ENCODE measurements at places on chromosomes 2 and 18.

GRCh38 chr2:135615404-135615803, 84.1 kb downstream of the R3HDM1 start:
- H3K36me3 ChIP-seq = no peaks in the 10 kb centered on the region
- no peak overlapping the region for H3K27ac ChIP-seq
- no peak overlapping the region for H3K4me3 ChIP-seq
- H3K4me1 ChIP-seq = peaks cover 11% of the 10 kb centered on the region

DNA sequence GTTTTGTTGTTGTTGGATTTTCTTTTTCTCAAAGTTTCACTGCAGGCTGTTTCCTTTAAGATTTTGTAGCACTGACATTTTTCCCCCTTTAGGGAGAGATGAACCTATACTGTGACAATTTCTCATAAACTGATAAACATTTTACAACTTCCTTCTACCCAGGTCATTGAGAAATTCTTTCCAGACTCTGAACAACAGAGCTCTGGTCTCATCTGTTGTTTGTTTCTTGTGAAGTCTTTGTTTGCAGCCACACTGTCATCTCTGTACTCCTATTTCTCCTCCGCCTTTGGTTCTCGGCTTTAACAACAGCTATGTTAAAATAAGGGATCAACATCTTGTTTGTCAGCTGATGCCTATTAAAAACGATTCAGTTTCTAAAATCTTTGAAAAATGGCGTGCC, 167.6 kb downstream of the VWC2L start:
- no peaks in the 10 kb centered on the region for H3K27me3 ChIP-seq
- H3K27ac ChIP-seq = no peak overlapping the region
- DNase-seq = no peak
- H3K4me1 ChIP-seq = no peaks in the 10 kb centered on the region

- peak overlapping the region; percentile 77 for H3K27ac ChIP-seq
- no peaks in the 10 kb centered on the region for H3K36me3 ChIP-seq
- H3K4me1 ChIP-seq = peaks cover 11% of the 10 kb centered on the region
- H3K4me3 ChIP-seq = peak overlapping the region; percentile 95
- no peaks in the 10 kb centered on the region for H3K27me3 ChIP-seq
Observed at GRCh38 chr2:32278478-32278853, 762 bp downstream of the YIPF4 start.

GRCh38 chr2:150480971-150481830, 6.3 kb downstream of the RND3 start:
- no peaks in the 10 kb centered on the region for H3K36me3 ChIP-seq
- H3K4me1 ChIP-seq = peaks cover 39% of the 10 kb centered on the region
- no peak overlapping the region for H3K27ac ChIP-seq
- DNase-seq = no peak

DNA sequence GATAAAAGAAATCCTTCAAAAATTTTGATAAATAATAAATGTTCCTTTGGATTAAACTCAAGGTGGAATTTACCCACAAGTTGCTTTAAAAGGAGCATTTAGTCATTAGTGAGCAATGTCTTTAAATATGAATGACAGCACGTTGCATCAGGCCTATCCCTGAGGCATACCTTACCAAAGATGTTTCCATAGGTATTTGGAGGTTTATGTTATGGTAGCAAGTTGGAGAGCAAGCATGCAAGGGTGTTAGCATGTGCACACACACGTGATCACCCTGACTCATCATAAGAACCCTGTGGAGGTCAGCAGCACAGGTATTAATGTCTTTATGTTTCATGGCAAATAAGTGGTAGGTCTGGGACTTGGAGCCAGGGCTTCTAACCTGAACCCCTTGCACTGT, 159.9 kb downstream of the ACTR3 start:
- DNase-seq = no peak
- no peak overlapping the region for H3K4me3 ChIP-seq
- H3K27me3 ChIP-seq = no peaks in the 10 kb centered on the region
- H3K36me3 ChIP-seq = no peaks in the 10 kb centered on the region

DNA sequence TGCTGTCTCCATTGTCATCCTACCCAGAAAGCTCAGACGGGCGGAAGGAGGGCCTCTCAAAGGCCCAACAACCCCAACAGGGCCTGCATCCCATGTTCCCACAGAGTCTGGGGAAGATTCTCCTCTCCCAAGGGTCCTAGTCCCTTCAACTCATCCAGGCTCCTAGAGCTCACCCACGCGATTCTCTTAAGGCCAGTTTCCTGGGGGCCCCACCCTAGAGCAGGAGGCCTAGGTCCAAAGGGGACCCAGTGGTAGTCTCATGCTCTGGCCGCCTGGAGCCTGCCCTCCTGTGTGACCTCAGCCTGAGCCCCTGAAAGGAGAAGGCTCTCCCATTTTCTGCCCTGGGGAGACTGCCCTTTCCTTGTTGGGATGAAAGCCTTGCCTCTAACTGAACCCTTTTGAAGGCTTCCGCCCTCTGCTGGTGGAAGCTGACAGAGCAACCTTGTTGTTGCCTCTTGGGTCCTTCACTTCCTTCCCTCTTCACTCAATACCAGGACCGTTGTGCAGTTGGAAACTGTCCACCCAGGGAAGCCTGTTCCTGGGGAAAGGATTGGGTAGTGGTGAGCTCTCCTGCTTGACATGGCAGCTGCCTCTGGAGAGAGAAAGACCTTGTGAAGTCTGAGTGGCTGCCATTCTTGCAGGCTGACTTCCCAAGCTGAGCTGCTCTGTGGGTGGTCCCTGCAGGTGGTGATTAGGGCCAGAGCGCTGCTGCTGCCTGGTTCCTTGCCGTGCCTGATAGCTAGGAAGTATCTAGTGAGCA, 86.0 kb upstream of the ALPP start:
- no peaks in the 10 kb centered on the region for H3K36me3 ChIP-seq
- H3K4me1 ChIP-seq = peaks cover 11% of the 10 kb centered on the region
- no peak overlapping the region for H3K27ac ChIP-seq
- peak; percentile 57 for DNase-seq

DNA sequence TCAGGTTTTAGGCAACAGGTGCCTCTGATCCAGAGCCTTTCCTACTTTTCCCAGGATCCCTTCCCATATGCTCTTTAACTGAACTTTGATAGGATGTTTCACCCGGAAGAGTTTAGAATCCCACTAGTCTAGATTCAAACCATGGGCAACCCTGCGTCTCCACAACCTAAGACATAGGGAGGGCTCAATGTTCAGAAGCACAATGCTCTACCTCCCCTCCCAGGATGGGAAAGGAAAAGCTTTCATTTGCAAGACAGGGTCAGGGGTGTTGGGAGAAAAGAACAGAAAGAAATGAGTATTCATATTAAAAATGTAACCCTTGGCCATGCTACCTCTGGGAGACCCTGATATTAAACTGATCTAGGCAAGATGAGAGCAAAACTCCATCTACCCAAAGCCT, 230.4 kb downstream of the MREG start:
- H3K36me3 ChIP-seq = no peaks in the 10 kb centered on the region
- no peak overlapping the region for H3K27ac ChIP-seq
- no peak for DNase-seq
- no peaks in the 10 kb centered on the region for H3K27me3 ChIP-seq
- H3K4me3 ChIP-seq = no peak overlapping the region

GRCh38 chr2:50614056-50614455, 417.9 kb downstream of the NRXN1 start:
- no peak for DNase-seq
- no peaks in the 10 kb centered on the region for H3K4me1 ChIP-seq
- no peak overlapping the region for H3K4me3 ChIP-seq

- no peaks in the 10 kb centered on the region for H3K27me3 ChIP-seq
- H3K27ac ChIP-seq = no peak overlapping the region
- no peaks in the 10 kb centered on the region for H3K4me1 ChIP-seq
- DNase-seq = no peak
Observed at GRCh38 chr2:182166841-182167240, 181.2 kb downstream of the PPP1R1C start.

GRCh38 chr2:128154225-128154624, 63.2 kb downstream of the UGGT1 start:
- no peak overlapping the region for H3K4me3 ChIP-seq
- no peak overlapping the region for H3K27ac ChIP-seq
- peaks cover 17% of the 10 kb centered on the region for H3K36me3 ChIP-seq
- H3K27me3 ChIP-seq = no peaks in the 10 kb centered on the region

DNA sequence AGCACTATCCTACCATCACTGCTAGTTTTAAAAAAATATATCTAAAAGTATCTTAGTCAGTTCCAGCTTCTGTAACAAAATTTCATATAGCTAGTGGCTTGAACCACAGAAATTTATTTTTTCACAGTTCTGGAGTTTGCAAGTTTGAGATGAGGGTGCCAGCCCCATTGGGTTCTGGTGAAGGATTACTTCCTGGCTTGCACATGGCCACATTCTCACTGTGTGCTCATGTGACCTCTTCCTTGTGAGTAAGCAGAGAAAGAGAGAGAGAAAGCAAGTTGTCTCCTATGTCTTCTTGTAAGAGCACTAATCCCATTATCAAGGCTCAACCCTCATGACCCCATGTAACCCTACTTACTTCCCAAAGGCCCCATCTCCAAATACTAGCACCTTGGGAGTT, 158.9 kb downstream of the DOK6 start:
- H3K27me3 ChIP-seq = no peaks in the 10 kb centered on the region
- no peaks in the 10 kb centered on the region for H3K36me3 ChIP-seq
- H3K4me3 ChIP-seq = no peak overlapping the region
- no peak overlapping the region for H3K27ac ChIP-seq

GRCh38 chr2:186456941-186457340, 29.1 kb upstream of the ZC3H15 start:
- H3K4me1 ChIP-seq = no peaks in the 10 kb centered on the region
- H3K27me3 ChIP-seq = no peaks in the 10 kb centered on the region
- no peak overlapping the region for H3K4me3 ChIP-seq
- H3K27ac ChIP-seq = no peak overlapping the region
- no peak for DNase-seq
- peaks cover 3% of the 10 kb centered on the region for H3K36me3 ChIP-seq

GRCh38 chr2:175786471-175787124, 215.5 kb downstream of the LNPK start:
- no peak for DNase-seq
- H3K27me3 ChIP-seq = no peaks in the 10 kb centered on the region

DNA sequence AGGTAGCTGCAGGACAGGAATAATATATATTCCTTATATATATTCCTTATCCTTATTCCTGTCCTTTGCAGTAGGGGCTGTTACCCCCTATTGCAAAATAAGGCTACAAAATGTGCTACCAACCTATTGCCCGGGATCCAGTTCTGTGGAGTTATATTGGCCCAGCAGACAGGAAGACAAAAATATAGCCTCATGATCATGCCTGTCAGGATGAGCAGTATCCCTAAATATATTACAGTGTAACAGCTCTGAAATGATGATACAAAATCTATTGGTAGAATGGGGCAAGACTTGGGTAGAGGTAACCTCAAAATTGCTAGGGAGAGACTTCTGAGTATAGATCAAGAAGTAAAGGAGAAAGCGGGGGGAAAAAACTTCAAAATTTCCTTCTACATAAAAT, 31.6 kb upstream of the MARCHF7 start:
- no peak overlapping the region for H3K4me3 ChIP-seq
- no peaks in the 10 kb centered on the region for H3K36me3 ChIP-seq
- no peaks in the 10 kb centered on the region for H3K27me3 ChIP-seq
- no peak for DNase-seq
- no peak overlapping the region for H3K27ac ChIP-seq

- no peaks in the 10 kb centered on the region for H3K36me3 ChIP-seq
- no peaks in the 10 kb centered on the region for H3K4me1 ChIP-seq
- H3K27ac ChIP-seq = no peak overlapping the region
Observed at GRCh38 chr2:70202236-70202806, 11.5 kb upstream of the C2orf42 start.

GRCh38 chr2:95389245-95390119, 13.0 kb upstream of the FAHD2A start:
- H3K27me3 ChIP-seq = no peaks in the 10 kb centered on the region
- H3K4me3 ChIP-seq = no peak overlapping the region
- peak; percentile 66 for DNase-seq
- no peak overlapping the region for H3K27ac ChIP-seq
- H3K36me3 ChIP-seq = no peaks in the 10 kb centered on the region

DNA sequence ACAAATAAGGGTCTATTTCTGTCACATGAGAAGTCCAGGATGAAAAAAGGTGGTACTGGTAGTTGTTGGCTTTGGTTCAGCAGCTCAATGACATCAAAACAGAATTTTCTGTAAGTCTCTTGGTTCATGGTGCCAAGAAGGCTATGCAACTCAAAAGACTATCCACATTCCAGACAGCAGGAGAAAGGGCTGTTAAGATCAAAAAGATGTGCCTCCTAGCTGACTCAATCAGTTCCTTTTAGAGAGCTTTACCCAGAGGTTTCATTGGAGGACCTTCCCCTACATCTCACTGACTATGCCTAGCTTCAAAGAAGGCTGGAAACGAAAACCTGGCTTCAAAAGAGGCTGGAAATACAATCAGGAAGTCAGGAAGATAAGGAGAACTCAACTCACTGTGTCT, 98.0 kb downstream of the DYM start:
- H3K4me3 ChIP-seq = no peak overlapping the region
- no peak for DNase-seq
- H3K4me1 ChIP-seq = peaks cover 7% of the 10 kb centered on the region
- H3K36me3 ChIP-seq = no peaks in the 10 kb centered on the region
- no peak overlapping the region for H3K27ac ChIP-seq
- no peaks in the 10 kb centered on the region for H3K27me3 ChIP-seq

GRCh38 chr18:46946656-46947282, 29.4 kb downstream of the KATNAL2 start:
- H3K27ac ChIP-seq = no peak overlapping the region
- H3K4me3 ChIP-seq = no peak overlapping the region
- no peaks in the 10 kb centered on the region for H3K4me1 ChIP-seq
- H3K36me3 ChIP-seq = no peaks in the 10 kb centered on the region
- DNase-seq = peak; percentile 66

- no peak overlapping the region for H3K4me3 ChIP-seq
- no peaks in the 10 kb centered on the region for H3K27me3 ChIP-seq
- H3K36me3 ChIP-seq = no peaks in the 10 kb centered on the region
- peak; percentile 82 for DNase-seq
- H3K4me1 ChIP-seq = peaks cover 19% of the 10 kb centered on the region
Observed at GRCh38 chr18:45562567-45563479, 52.5 kb upstream of the SLC14A2 start.

DNA sequence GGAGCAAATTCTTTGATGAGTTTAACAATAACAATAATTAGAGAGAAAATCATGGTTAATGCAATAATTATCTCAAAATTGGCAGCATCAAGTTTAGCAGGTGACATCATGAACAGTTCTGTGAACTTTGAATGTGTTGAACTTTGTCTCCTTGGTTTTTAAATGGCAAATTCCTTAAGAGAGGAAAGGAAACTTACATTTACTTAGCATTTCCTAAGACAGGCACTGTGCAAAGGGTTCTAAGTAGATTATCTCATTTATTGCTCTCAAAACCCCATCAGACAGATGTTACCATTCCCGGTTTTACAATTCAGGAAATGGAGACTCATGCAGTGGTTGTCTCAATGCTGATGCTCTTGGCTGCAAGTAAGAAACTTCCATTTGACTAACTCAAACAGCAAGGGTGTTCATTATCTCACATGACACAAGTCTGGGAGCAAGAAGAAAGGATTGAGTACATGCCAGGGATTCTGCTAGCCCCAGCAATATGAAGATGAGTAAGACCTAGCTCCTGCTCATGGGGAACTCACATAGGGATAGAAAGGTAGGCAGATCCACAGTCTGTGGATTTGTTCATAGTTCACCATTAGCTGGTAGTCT, 81.3 kb upstream of the ITGA6 start:
- no peaks in the 10 kb centered on the region for H3K36me3 ChIP-seq
- H3K27me3 ChIP-seq = no peaks in the 10 kb centered on the region

GRCh38 chr2:54977149-54977548, 73.1 kb downstream of the RTN4 start:
- H3K27ac ChIP-seq = no peak overlapping the region
- no peaks in the 10 kb centered on the region for H3K27me3 ChIP-seq
- no peak for DNase-seq
